ENCODE measurements at places on chromosomes 6 and 20.

GRCh38 chr20:62636446-62636845 is 5.9 kb upstream of the SLCO4A1 start:
- no peak for DNase-seq

DNA sequence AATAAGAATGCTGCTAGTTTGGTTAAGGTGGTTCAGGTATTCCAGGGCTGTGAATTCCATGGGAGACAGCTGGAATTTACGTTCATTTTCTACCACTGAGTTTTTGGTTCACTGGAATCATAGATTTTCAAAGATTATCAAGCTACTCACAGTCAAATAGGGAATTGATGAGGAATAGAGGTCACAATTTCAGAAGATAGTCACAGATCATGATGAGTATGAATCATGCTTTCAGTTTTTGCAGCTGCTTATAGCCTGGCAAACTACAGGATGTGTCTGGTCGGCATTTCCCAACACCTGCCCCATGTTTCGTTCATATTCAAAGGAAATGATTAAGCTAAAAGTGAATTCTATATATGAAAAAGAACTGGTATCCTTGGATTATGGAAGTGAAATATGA is 58.7 kb downstream of the BCKDHB start:
- no peak for DNase-seq

DNA sequence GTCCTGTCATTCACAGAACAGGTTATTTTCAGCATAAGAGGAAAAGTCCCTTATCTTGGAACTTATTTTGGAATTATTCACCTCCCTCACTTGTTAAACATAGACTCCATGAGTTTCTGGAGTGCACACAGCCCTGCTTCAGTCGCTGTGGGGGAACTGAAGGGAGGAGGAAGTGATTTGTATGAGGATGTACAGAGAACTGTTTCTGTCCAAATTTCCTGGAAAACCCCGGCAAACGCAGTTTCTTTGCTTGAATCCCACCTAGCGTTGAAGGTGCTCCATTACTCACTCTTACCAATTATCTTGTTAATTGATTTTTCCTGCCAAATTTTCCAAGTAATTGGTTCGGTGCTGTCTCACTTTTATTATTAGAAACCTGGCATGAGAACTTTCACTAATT is 78.0 kb upstream of the AGPAT4 start:
- no peak for DNase-seq

DNA sequence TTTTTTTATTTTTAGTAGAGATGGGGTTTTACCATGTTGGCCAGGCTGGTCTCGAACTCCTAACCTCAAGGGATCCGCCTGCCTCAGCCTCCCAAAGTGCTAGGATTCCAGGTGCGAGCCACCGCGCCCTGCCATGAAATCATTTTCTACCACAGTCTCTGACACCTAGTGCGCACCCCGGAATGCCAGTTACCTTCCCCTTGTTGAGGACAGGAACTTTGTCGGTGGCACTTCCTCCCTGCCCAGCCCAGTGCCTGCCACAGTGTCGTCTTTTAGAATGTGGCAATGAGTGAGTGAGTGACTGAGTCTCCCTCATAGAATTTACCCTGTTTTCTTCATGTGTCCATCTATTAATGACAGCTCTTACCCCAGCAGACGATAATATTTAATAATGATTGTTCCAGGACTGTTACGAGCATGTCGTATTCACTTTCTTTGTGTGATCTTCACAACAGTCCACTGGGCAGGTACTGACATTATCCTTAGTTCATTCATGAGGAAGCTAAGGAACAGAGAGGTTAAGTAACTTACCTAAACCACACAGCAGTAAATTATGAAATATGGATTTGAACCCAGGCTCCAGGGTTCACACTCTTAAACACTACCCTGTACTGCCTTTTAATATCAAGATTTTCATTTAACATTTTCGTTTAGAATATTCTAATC is 1.8 kb downstream of the OSBPL2 start:
- no peak for DNase-seq

DNA sequence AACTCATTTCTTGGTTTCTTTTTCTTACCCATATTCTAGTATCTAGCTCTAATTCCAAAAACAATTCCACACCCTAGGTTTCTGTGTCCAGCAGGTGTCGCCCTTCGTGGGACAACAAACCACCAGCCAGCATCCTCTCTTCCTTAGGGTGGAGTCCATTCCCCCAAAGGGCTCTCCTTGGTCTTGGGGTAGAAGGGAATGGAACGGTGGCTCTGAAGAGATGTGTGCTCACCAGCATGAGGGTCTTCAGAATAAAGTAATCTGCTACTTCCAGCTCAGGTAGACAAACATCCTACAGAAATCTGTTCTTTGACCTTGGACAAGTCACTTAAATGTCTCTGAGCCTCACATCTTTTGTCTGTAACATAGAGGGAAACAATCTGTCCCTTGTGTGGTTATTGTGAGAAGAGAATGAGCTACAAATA is 7.2 kb downstream of the HLA-DMB start:
- peak; percentile 50 for DNase-seq

DNA sequence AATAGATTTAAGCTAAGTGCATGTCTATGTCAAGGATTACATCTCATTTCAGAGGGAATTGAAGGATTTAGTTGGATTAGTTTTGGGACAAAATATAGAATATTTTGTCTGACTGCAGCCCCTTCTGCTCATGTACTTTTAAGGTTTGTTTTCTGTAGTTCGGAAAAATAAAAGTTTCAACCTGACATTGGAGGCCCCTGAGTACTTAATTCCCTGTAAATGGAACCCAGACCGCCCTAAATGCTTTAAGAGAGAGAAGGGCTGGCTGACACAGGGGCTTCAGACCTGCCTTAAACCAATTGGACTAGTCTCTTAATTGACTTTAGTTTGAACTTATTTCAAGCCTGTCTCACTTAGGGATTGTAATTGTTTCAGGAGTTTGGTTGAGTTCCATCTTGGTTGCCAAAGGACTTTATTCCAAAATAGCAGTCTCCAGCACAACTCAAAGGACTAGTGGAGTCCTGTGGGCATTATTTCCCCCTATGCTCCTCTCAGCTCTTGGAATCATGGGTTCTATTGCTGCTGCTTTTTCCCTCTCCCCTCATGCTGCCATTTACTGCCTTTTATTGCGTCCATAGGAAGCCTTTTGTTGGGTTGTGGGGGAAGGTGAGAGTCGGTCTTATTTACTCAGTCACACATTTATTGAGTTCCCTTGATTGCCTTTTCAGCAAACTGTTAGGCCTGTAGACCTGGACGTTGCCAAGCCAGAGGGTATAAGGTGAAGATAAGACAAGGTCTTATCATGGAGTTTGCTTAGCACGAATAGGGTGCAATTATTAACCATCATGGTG is 14.5 kb downstream of the BRD2 start:
- DNase-seq, result no peak
